Type B pancreatic cell (in vitro differentiated cells): ENCODE measurements at places on chromosomes 13 and 19. TPM values are rescaled to one million over a fixed set of nuclear protein-coding genes. Genes with fewer than 3 reads are reported as not detected.

- DNase-seq, result no peak
These were observed 1049.8 kb downstream of the OLFM4 start for GRCh38 chr13:54078271-54078870.

The STARD13 gene
- 12.1 and 24.7 TPM in 2 replicates for total RNA-seq

DNA sequence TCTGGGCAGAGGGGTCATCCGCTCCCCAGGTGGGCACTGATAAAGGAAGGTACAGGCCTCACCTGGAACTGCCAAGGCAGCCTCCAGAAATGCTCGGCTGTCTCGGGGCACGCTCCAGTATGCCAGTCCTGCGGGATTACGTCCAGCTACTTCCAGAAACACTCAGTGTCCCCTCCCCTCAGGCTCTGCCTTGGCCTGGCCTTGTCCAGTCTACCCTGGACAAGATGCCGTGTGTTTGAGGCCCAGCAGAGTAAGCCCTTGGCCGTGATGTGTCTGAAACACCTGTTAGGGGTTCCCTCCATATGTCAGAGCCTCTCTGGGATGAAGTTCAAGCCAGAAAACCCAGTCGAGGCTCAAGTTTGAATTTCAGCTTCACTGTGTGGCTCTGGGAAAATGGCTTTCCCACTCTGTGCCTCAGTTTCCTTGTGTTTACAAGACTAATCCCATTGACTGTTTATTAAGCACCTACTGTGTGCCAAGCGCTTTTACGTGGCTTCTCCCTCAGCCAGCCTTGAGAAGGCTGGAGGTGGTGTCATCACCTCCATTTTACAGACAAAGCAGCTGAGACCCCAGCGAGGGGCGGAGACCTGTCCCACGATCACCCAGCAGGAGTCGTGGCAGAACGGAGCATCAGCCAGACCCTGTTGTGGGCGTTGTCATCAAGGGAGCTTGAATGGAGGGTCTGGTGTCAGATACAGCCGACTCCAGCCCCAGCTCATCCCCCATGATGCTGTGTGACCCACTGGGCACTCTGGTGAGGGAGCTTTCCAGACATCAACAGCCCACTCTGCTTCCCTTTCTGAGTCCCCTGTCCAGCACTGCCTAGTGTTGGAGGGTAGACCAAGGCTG lies 2.0 kb upstream of the PIK3R2 start:
- no peak for DNase-seq

The CCDC159 gene
- total RNA-seq, result 9.6 and 12.1 TPM in 2 replicates

GRCh38 chr13:103178986-103179943 lies 113.0 kb upstream of the SLC10A2 start:
- DNase-seq, result no peak

DNA sequence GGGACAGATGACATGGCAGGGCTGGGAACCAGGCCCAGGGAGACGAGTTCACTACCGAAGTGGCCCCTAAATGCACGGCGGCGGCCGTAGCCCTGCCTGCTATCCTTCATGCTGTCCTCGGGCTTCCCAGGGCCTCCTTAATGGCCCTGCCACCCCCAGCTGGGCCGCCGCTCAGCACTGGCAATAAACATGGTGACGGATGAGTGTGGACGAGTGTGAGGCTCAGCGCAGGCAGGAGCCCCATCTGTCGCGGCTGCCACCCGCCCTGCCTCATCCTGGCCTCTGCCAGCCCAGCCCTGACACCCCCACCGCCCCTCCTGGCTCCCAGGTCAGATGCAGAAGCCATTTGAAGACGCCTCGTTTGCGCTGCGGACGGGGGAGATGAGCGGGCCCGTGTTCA lies 13.6 kb downstream of the PIN1 start:
- no peak for DNase-seq

The ZNF177 gene
- total RNA-seq, result 4.1 and 10.6 TPM in 2 replicates

The PTPRH gene
- total RNA-seq, result 3.9 and 4.3 TPM in 2 replicates

DNA sequence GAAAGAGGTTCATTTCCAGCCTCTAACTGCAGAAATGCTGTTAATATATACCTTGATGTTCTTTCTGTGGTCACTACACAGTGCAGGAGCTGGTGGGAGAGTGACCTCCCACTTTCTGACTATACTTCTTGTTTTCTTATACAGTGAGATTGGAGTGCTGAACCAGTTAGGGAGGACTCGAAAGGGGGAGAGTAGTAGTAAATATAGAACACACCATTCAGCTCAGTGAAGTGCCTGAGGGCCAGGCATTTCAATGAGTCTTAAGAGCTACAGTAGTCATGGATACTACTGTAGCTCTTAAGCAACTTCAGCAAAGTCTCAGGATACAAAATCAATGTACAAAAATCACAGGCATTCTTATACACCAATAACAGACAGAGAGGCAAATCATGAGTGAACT lies 372.9 kb downstream of the MTUS2 start:
- no peak for DNase-seq

The FAM216B gene
- total RNA-seq, result 0.07 TPM in 1 of 2 replicates, not detected in the other

The JUND gene
- total RNA-seq, result 126 and 232 TPM in 2 replicates

The KRTDAP gene
- total RNA-seq, result 0.80 and 2.0 TPM in 2 replicates

GRCh38 chr13:73873940-73874830 lies 260.0 kb downstream of the KLF12 start:
- no peak for DNase-seq

The ANKRD10 gene
- total RNA-seq, result 87.9 and 142 TPM in 2 replicates

DNA sequence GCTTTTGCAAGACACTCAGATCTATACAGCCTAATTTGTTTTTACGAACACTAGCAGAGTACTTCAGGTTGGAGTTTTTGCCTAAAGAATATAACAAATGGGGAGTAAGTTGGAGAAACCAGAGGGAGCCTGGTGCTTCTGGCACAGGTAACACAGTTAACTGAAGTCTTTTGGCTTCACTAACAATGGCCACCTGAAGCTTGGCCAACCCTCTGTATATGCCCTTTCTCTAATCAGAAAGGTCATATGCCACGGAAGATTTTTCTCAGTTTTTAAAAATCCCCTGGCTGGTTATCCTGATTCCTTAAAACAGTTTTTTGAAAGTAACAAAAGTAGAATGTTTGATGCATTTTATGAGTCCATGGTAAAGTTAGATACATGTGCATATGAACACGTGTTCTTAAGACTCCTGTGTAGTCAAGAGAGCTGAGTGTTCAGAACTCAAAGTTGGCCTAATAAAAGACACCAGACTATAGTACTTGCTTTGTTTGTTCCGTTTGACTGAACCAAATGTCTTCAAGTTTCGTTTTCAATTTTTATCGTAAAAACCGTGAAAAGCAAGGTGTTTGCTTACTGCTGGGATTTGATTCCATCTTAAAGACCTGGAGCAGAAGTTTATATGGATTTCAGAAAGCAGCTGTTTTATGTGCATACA lies 137.5 kb downstream of the KCNRG start:
- no peak for DNase-seq

- no peak for DNase-seq
These were observed 21.6 kb upstream of the SIGLEC14 start for GRCh38 chr19:51668216-51668615.

The PTGIR gene
- 0.46 TPM in 1 of 2 replicates, not detected in the other for total RNA-seq

The CAPN12 gene
- 3.0 and 4.5 TPM in 2 replicates for total RNA-seq

DNA sequence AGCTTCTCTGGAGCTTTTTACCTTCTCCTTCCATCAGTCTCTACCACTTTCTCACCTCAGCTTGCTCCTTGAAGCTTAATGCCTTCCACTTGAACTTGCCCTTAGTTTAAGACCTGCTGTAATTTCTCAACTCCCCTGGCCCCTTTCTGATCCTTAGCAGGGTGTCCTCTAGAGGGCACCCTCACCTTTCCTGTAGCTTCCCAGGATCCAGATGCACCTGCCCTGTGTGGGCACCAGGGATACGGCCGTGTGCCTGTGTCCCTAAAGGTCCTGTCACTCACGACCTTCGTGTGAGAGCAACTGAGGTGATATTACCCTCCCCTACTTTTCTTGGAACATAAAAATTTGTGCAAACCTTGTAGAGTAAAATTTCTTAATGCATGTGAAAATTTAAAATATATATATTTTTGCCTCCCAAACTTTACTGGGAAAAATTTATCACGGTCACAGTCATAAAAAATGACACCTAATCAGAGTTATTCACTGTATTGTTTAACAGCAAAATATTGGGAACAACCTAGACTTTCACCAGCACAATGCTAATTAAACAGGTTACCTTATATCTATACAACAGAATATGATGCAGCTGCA lies 46.4 kb downstream of the PSG3 start:
- DNase-seq, result no peak

- no peak for DNase-seq
These were observed 28.4 kb downstream of the ANKRD27 start for GRCh38 chr19:32646556-32646955.

DNA sequence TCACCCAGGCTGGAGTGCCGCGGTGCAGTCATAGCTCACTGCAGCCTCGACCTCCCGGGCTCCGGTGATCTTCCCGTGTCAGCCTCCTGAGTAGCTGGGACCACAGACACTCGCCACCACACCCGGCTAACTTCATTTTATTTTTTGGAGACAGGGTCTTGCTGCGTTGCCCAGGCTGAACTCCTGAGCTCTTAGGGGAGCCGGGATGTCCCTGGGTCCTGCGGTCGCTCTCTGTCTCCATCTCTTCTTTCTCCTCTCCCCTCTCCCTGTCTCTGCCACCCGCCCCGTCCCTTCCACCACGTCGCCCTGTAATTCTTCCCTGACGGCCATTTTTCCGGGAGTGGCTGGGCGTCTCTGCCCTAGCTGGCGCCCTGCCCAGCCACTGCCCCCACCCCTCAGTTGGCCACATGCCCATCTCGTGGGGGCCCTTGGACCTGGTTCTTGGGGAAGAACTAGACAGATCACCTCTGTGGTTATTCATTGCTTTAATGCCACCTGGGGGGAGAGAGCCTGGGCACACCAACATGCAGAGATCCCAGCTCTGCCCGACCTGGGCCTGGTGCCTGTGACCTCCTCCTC lies 18.9 kb downstream of the ARID3A start:
- DNase-seq, result peak; percentile 70

The LGALS7B gene
- total RNA-seq, result not detected in 2 replicates

DNA sequence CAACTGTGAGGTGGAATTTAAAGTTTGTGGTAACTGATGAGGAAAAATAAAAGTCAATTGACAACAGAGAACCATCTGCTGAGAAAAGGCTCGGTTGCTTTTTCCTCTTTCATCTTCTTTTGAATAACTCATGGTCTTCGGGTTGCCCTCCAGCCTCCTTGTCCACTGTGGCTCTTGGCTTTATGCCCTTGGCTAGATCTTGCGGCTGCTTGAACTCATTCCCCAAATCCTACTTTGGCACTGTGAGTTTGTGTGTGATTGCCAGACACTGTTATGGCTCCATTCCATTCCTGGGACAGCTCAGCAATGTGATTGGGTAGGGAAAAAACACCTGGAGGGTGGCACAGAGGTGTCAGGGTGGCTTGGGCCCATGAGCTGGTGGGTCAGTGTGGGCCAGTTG lies 387.4 kb downstream of the DLEU7 start:
- no peak for DNase-seq

- no peak for DNase-seq
These were observed 342.2 kb downstream of the DACH1 start for GRCh38 chr13:71524613-71525304.

DNA sequence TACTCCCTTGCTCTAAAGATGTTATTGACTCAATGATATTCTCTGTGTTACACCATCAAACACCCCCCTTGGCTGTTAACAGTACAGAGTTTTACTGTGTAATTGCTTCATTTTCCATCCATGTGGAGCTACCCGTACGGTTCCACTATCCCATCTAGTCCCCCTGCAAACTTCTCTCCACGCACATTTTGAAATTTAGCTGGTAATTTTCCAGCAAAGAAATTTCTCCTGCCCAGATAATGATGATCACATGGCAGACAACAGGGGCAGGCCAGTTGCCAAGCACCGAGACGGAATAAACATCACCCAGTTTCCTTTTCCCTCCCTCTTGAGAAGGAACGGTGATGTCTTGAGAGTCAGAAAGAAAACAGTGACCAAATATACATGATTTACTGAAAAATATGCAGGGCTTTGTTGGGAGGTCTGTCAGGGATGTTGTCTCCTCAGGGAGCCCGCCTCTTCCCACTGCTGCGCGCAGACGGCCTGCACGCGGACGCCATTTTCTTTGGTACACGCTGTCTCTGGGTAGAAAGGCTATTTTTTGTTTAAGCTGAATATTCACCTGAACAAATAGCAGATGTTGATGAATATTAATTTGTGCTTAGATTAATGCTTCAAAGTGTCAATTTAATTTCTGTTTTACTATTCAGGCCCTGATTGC lies 109.9 kb downstream of the OLFM4 start:
- no peak for DNase-seq

GRCh38 chr13:67155898-67156722 lies 74.0 kb downstream of the PCDH9 start:
- DNase-seq, result no peak

GRCh38 chr13:73602295-73602694 lies 531.9 kb downstream of the KLF12 start:
- no peak for DNase-seq

DNA sequence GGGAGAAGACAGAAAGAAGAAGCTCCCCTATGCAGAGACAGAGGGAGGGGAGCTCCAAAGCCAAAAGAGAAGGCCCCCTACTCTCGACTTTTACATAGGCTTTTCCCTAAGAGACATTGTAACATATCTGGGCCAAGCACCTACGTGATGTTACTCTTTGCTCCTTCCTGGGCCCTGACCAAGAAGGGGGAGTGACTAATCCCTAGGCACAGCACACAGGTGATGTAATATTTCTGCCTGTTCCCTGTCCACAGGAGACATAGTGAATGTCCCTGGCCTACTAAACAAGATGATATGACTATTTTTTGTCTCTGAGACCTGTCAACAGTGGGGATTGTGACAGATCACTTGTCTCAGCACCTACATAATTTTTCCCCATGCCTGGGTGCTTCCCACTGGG lies 15.9 kb upstream of the ZNF254 start:
- DNase-seq, result no peak

GRCh38 chr19:48474084-48474592 lies 5.0 kb downstream of the CYTH2 start:
- DNase-seq, result no peak

DNA sequence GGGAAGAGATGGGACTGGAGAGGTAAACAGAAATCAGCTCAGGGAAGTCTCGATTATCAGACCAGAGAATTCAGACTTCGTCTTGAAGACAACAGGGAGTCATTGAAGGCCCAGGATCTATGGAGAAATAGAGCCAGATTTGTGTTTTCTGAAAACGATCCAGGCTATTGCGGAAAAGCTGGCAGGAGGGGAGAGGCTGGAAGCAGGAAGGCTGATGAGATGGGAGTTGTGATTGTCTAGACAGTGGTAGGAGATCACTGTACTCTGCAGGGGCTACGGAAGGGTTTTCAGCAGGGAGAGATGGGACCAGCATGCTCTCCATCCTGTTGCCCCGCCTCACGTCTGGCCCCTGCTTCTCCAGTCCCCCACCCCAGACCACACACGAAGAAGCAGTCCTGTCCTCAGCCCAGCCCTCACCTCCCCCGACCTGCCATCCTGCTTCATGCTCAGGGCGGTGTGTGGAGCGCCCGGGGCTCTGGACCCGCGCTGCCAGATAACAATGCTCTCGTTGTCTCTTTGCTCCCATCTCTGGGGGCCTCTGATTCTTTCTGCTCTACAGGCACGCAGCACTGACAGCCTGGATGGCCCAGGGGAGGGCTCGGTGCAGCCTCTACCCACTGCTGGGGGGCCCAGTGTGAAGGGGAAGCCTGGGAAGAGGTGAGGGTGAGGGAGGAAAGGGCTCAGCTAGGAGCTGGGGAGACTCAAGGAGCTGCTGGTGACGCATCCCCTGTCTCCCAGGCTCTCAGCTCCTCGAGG lies 1.9 kb downstream of the ARHGAP33 start:
- DNase-seq, result peak; percentile 64

The C19orf33 gene
- total RNA-seq, result 46.8 and 270 TPM in 2 replicates

The CDX2 gene
- total RNA-seq, result 11.3 and 31.8 TPM in 2 replicates

The CALR3 gene
- not detected in 2 replicates for total RNA-seq
